ENCODE measurements at places on chromosomes 11 and 22.

DNA sequence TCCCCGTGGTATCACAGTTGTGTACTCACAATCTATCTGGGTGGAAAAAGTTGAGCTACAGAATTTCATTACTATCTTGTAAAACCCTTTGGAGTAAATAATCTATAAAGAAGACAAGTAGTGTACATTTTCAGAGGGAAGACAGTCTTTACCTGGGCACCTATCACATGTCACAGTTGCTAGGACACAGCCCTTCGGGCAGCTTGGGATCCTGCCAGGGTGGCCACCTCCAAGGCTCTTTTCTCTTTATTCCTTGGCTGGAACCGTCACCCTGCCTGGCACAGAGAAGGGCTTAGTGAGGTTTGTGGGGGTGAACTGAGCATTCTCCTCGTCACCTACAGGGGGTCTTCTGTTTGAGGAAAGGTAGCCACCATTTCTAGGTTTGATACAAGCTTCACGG is 23.6 kb downstream of the LRRC74B start:
- no peak for DNase-seq

DNA sequence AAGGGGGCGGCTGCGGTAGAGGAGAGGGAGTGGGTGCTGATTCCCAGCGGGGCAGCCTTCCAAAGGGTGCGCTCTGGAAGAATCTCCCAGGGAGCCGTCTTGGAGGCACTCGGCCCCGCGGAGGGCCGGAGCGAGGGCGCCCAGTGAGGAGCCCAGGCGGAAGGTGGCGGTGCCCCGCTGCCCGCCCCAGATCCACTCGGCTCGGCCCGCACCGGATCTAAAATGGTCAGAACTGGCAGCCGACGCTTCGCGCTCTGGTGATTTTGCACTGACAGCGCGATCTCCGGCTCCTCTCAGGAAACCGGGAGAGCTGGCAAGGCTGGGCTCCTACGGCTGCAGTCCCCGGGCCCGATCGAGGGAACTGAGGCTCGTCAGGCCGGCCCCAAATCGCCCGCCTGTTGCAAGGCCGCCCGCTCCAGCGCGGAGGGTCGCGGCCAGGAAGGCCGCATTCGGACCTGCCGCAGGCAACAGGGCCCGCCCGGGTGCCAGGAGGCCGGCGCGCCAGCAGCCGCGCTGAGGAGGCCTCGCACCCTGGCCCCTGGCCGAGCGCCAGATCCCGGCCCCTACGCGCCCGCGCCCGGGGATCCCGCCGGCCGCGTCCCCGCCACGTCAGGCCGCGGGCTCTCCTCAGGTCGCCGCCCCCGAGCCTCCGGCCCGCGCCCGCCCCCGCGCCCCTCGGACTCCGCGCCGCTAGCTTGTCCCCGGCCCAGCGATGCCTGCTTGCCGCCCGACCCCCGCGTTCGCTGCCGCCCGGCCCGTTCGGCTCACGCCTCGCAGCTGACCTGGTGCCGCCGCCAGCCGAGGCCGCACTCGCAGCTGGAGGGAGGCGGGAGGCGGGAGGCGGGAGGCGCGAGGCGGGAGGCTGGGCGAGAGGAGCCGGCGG is at the start of gene KLHL22:
TSS of gene KLHL22 (minus strand) at position 818 of the 883 bp plus-strand sequence. CDS start 6,584 bp downstream, outside the sequence.
- no peak for DNase-seq

- DNase-seq = no peak
Observed at GRCh38 chr22:20392983-20393704, 807 bp upstream of the ZNF74 start.

DNA sequence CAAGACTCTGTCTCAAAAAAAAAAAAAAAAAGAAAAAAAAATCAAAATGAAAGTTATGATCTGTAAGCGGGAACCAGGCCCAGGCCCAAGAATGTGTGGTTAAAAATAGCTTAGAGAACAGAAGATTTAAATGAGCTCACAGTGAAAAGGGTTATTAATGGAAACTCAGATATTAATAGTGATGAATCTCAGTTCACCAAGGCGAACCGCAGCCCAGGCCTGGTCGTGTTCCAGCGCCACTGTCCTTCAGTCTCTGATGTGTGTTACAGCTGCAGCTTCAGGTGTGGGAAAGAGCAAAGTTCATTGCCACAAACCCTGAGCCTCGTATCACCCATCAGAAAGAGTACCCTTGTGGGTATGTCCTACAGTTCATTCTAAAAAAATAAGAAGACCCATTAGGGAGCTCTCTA is 107.1 kb downstream of the GAB2 start:
- peak; percentile 23 for DNase-seq

DNA sequence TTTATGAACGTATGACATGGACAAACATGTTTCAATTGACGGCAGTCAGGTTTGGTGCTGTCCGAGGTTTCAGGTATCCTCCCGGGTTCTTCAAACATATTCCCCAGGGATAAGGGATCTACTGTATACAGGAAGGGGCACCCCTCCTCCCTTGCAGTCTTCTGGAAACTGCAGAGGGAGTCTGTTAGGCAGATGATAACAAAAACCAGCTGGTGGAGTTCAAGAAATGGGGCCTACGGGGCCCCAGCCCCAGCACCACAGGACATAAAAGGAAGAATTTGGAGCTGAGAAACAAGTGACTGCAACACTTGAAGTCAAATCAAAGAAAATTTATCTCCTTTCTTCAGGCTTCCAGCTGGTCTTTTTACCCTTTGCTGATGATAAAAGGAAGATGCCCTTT is 32.1 kb downstream of the SNU13 start:
- DNase-seq = no peak

DNA sequence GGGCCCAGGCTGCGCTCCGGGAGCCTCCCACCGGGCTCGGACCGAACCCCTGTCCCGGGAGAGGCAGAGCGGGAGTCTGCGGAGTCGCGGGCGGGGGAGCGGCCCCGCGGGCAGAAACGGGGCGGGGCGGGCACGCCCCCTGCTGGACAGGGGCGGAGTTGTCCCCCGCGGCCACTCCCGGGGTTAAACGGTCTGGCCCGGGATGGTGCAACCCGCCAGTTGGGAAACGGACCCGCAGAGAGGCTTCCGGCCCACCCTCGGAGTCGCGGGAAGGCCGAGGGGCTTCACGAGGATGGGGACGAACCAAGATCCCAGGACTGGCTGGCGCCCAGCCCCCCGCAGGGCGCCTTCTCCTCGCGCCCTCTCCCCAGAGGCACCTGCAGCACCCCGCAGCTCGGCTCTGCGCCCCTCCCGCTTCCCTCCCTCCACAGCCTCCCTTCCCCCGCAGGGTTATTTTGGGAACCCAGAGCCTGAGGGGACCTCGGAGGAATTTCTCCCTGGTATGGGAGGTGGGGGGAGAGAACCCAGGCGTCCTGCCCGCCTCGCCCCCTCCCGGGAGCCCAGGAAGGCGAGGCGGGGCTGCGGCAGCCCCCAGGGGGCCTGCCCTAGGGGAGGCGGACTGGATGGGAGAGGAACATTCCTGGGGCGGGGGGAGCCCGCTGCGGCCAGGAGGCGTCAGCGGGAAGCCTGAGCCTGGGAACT is 902 bp downstream of the RASGRP2 start:
- peak; percentile 83 for DNase-seq

- no peak for DNase-seq
Observed at GRCh38 chr11:109612496-109612895, 190.5 kb downstream of the C11orf87 start.

GRCh38 chr22:35879351-35879750 is 149.3 kb downstream of the RBFOX2 start:
- no peak for DNase-seq

DNA sequence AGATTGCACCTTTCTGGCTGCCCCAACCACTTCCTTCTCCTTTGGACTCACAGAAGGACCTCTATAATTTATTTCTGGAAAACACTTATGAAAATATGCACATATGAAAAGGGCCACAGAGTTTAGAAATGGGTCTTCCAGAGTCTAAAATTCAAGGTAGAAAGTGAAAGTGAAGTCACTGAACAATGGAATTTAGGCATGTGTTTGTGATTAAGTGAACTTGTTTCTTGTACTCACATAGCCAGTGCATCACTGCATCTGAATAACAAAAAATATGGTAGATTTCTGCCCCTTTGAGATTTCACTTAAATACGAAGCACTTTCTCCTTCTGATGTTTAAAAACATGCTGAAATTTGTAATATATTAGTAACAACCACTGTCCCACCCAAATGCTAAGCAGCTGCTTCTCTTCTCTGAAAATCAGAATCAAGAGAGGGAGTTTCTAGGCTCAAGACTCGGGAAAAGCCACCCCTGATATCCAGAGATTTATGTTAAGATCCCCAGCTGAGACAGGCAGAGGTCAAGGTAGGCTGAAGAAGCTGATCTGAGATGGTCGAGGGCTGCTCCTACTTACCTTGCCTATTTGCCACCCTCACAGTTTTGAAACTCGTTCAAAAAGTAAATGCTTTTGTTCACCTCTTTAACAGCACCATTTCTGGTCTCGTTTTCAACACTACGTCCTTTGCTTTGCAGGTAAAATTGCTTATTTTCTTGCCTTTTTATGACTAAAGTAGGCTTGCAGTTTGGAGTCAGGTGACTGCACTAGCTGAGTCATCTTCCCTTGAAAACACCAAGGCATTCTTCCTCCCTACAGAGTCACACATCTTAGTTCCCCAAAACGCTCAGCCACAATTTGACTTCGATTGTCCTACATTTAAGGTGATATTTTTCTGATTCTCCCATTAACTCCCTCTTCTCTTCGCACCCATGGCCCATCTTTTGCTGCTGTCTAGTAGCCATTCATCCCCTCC is at the start of gene XKR3:
TSS of gene XKR3 (minus strand) at position 696 of the 972 bp plus-strand sequence. CDS start 17,338 bp downstream, outside the sequence.
- DNase-seq = no peak

DNA sequence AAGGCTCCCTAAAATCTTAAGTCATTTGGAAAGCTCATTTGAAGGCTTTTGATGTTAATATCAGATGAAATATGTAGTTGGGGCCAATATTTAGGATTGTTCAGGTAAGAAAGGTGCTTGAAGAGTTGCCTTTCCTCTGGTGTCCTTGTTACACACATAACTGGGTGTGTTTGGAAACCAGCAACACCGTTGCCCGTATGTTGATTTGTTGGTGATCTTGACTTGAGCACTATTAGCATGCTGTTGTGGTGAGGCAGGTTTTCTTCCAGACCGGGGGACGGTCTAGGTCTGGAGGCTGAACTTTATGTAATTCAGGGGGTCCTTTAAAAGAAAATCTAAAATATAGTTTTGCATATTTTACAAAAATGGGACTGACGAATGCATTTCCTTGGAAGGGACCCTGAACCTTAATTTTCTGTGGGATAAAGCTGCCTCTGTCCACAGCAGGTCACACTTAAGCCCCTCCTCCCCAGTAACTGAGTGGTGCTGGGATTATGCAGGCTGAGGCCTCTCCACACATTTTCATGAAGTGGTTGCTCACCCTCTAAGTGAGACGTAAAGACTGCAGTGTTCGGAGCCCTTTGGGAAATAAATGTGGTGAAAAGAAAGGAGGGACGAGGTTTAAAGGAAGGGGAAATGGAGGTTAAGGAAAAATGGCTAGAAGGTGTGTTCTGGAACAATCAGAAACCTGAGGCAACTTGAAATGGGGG is 1.8 kb downstream of the YWHAH start:
- DNase-seq = no peak

DNA sequence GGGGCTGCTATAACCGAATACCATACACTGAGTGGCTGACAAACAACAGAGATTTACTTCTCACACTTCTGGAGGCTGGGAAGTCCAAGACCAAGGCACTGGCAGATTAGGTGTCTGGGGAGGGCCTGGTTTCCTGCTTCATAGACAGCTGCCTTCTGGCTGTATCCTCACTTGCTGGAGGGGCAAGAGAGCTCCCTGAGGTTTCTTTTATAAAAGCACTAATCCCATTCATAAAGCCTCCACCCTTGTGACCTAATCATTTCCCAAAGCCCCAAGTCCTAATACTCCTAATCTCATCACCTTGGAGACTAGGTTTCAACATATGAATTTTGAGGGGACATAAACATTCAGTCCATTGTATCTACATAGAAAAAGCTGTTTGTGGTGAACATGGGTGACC is 131.8 kb downstream of the KIRREL3 start:
- no peak for DNase-seq

DNA sequence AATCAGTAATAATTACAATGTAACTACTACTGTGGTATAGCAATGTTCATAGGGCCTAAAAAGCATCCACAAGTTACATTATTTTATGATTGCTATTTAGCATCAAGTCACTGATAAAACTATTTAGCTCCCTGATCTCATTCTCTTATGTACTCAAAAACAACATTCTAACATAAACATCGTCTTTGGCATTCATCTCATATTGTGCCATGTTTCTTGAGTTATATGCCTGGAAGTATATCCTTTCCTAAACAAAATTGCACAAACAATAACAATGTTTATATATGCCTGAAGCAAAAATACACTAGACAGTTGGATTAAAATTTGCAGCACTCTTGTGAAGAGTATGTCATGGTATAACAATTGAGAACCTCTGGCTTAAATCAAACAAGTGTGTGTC is 34.1 kb downstream of the HORMAD2 start:
- DNase-seq = no peak

DNA sequence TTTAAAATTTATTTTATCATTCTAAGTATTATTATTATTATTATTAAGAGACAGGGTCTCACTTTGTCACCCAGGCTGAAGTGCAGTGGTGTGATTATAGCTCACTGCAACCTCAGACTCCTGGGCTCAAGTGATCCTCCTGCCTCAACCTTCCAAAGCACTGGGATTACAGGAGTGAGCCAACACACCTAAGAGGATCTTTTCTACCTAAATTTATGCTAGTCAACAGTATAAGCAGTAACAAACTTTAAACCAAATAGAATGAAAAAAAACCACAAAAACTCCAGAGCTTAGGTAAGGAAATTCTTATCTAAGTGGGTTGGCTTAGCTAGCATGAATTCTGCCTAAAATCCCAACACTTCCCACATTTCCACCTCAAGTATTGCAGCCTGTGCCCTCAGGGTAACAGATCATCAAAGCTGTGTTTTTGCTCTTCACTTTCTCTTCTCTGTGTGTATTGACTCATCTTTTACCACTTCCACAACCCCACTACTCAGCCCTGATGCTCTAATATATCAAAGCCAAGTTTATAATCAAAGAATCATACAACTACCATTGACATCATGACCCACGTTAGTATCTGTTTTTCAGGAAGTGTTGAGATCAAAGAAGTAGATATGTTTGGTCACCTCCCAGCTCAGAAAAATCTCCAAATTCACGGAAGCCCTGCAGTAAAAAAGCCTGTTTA is 93.7 kb upstream of the SPON1 start:
- DNase-seq = no peak

DNA sequence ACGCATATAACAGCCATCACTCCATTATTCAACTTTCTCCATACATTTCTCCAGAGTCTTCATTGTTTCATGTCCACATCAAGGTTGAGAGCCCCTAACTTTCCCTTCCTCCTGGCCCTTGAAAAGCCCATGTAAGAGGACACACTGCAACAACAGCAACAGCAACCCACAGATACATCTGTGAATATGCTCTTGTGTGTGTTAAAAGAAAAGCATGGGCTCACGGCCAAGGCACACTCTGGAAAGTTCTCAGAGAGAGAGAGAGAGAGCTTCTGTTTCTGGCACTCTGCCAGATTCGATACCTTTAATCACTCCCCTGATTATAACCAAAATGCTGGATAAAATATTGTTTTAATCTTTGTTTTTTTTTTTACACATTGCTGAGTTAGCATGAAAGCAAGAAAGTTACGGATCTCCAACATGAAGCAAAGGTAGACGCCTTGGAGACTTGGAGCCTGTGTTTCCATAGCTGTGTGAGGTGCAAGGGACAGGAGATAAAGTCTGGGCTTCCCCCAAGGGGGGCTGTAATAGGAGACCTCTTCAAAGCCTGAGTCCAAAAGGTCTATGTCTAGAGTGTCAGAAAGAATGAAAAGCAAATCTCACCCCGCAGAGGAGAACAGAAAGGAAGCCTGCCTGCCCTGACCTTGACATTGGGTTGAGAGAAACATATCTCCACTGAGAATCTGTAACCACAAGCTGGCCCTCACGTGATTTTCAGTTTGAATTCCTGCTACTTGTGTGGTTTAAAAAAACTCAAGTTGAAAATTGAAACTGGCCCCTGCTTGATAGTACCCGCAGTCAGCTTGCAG is 33.7 kb upstream of the MPPED1 start:
- peak; percentile 28 for DNase-seq
